ENCODE measurements at places on chromosomes 5 and 9.

GRCh38 chr9:91802391-91802790 lies 147.6 kb downstream of the ROR2 start:
- peak; percentile 29 for DNase-seq

DNA sequence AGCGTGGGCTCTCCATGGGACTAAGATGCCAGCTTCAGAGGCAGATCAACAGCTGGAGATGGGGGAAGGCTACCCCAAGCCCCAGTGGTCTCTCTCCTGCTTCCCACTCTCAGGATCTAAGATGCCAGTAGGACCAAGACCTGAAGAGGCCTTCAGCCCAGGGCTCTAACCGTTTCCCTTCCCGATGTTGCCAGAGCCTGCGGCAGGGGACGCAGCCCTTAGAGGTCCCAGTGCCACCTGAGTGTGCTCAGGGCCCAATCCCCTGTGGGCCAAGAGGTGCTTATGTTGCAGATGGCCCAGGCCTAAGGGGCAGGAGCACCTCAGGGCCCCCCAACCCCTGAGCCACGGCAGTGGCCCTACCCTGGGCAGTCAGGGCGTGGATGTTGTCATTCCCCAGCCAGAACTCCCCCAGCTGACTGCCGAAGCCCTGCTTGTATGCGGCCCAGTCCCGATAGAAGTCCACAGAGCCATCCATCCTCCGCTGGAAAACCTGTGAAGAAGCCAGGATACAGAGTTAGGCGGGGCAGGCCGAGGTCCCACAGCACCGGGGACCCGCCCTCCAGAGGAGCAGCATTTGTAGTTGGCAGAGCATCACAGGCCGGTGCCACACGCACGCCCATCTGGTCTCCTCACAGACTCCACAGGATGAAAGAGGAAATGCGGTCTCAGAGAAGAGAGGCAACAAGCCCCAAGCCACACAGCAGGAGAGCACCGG lies 5.4 kb downstream of the FCN1 start:
- DNase-seq = peak; percentile 35

DNA sequence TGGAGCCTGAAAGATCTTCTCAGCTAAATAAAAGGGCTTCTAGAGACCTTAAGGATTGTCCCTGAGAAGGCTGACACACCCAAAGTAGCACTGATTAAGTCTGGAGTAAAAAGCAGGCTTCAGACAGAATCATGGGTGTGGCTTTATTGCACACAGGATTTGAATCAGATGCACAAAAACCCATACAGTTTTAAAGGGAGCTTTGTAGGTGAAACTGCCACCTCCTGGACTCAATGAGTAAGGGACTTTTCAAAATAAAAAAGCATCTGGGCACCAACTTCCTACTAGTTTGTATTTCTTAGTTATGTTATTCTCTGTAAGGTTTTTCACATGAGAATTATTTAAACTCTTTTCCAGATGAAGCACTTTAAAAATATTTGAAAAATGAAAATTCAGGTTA lies 129.4 kb downstream of the EDIL3 start:
- DNase-seq = no peak

GRCh38 chr9:4389755-4390154 lies 89.9 kb upstream of the GLIS3 start:
- no peak for DNase-seq

DNA sequence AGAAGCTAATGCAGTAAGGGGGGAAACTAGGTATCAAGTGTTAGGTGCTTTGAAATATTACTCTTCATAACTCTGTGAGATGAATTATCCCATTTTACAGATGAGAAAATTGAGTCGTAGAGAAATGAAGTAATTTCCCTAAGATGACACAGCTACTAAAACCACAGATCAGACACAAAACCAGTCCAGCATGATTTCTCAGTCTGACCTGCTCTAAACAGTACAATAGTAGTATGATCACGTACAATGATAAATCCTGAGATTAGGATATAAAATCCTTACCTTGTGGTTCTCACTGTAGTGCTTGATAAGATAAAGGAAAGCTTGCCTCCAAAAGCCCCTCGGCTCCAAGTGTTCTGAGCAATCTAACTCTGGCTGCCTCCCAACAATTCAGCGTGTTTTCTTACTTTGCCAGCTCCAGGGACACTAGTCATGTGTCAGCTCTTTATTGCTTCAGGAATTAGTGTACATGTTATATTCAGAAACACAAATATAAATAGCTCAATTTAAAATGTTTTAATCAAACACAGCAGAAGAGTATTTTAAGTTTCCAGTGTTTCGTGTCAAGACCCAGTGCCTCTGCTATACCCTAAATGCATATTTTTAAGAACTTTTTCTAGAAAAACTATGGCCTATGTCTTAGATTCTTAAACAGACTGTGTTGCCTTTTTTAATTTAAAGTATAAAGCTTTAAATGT lies 243.6 kb downstream of the DENND1A start:
- no peak for DNase-seq

- DNase-seq = no peak
Observed at GRCh38 chr5:145161391-145161790, 673.8 kb downstream of the PRELID2 start.

DNA sequence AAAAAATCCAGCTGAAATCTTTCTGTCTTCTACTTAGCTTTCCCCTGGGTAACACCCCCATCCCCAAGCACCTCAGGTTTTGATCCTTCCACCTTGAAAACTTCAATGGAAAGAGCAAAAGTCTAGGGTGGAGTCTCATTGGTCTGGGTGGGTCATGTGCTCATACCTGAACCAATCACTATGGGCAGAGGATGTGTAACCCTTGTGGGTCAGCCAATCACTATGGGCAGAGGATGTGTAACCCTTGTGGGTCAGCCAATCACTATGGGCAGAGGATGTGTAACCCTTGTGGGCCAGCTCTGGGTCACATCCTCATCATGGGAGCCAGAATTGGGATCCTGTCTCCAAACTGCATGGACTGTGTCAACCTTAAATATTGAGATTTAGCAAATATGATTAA lies 18.5 kb downstream of the NAIF1 start:
- no peak for DNase-seq

GRCh38 chr5:167576897-167577296 lies 714.5 kb upstream of the WWC1 start:
- DNase-seq = no peak

- DNase-seq = peak; percentile 78
Observed at GRCh38 chr5:150143350-150144245, 12.0 kb downstream of the PDGFRB start.

- DNase-seq = no peak
Observed at GRCh38 chr5:65816729-65817128, 94.7 kb downstream of the NLN start.

- DNase-seq = no peak
Observed at GRCh38 chr5:176577312-176578176, 28.4 kb downstream of the CDHR2 start.

DNA sequence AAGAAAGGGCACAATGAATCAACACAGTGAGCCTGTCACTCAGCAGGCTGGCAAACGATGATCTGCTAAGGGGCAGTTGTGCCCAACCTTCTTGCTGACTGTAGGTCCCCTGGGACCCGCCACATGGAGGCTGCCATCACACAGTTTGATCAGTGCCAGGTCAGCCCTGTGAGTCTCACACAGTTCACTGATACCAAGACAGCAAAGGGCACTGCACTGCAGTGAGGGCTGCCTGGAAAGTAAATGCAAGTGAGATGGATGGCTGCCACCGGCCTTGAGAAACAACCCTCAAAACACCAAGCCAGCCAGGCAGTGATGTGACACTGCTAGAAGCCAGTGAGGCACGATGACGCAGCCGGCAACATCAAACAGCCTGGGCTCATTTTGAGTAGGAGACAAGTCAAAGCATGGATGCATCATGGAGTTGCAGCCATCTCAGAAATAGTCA lies 30.3 kb downstream of the FOXD1 start:
- no peak for DNase-seq

DNA sequence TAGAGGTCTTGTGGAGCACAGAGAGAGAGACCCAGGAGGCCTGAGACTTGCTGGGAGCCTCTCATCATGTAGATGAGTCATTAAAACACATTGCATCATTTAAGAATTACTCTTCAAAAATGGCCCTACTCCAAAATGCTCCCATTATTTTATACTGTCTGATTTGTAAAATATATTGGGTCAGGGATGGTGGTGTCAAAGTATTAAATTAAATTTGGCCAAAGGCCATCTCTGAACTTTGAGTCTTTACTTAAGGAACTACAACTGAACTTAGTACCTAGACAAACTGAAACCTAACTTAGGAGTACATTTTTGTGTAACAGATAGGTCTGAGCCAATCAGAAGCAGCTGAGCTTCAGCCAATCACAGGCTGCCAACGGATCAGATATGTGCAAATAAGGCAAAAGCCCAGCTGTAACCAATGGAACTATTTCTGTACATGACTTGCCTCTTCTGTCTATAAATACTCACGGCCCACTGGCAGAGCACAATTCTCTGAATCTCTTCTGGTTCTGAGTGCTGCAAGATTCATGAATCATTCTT lies 657.2 kb downstream of the TLE1 start:
- no peak for DNase-seq

GRCh38 chr5:16366491-16366890 lies 99.1 kb downstream of the ZNF622 start:
- no peak for DNase-seq

DNA sequence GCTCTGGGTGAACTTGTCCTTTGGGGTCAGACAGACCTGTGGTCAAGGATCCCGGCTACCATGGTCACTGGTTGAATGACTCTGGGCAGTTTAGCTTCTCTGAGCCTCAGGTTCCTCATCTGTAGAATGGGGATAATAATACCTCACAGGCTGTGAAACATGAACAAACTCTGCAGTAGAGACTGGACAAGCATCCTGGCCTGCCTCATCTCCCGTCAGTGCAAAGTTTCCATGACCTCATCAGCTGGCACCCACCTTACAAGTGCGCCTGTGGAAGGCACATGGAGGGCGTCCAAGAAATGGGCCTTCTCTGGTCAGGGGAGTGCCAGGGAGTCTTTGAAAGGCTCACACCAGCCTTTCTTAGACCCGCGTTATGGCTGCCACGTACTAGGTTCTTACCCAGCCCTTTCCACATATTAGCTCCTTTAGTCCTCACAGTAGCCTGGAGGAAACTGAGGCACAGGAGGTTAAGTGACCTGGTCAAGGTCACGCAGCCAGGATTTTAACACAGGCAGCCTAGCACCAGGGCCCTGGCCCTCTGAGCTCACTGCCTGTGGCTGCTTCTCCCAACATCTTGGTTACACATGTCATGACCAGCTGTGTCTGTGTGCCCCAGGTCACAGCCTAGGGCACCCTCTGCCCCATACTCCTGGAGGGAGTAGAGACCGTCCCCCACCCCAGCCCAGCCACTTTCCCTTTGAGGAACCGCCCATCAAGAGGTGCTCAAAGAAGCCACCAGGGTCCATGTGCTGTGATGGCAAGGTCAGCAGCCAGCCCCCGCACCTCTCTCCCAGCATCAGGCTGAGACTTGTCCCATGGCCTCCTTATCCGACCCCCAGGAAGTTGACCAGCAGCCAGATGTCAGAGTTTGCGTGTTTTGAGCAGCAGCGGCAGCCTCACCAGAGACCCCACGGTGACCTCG lies 39.4 kb upstream of the RPL26L1 start:
- DNase-seq = no peak

GRCh38 chr5:124910354-124911016 lies 164.0 kb upstream of the ZNF608 start:
- DNase-seq = no peak

- peak; percentile 20 for DNase-seq
Observed at GRCh38 chr5:56161927-56162326, 71.2 kb downstream of the ANKRD55 start.

- DNase-seq = no peak
Observed at GRCh38 chr5:134604908-134605307, 27.7 kb downstream of the SAR1B start.

Measured in ureter (tissue), 1 donor.